ENCODE measurements at places on chromosomes 13 and 19.

DNA sequence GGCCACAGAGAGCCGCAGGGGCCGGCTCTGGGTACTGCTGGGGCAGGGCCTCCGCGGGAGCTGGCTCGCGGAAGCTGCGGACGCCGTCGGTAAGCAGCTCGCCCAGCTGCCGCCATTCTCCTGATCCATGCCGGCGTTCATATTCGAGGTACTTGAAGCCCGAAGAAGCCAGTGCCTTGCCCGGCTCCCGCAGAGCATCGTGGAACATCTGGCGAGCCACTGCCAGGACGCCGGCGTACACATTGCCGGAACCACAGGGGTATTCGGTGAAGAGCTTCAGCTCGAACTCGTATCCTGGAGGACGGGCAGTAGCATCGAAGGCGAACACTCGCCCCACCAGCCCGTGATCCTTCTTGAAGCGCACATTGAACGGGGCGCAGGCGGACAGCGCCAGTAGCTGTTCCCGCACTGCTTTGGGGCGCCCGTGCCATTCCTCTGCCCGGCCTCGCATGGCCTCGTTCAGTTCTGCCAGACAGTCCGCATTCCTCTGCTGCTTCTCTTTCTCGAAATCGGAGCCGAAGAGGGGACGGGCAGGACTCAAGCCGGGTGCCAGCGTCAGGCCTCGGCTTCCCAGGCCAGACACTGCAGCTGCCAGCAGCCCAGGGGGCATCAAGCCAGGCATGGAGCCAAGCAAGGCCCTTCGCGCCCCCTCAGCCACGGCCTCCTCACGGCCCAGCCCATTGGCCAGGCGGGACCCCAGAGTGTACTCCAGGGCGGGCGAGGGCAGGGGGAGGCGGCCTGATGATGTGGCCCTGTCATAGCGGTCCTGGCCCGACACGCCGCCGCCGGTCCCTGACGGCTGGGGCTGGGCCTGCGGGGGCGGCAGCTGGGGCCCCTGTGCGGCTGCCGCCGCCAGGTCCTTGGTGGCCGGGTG, 1.0 kb downstream of the IRF2BP1 start:
- DNase-seq: no peak

DNA sequence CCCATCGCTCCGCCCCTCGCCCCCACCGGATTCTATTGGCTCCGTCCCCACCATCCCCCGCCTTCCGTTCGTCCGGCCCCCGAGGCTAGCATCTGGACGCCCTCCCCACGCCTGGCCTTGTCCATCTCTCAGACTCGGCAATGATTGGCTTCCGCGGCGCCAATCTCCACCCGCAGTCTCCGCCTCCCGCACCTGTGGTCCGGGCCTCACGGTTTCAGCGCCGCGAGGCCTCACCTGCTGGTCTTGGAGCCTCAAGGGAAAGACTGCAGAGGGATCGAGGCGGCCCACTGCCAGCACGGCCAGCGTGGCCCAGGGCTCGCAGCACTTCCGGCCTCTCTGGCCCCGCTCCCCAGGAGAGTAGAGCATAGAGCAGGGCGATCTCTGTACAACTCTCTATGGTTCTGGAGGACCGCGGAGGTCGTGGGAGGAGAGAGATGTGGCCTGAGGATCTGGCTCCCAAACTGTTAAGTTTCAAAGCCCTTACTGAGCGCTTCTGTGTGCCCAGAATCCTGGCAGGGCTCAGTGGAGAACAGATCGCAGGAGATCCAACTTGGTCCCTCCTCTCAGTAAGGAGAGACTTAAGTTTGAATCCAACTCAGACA, at the start of gene ERCC1:
TSS of gene ERCC1 (minus strand) at position 329 of the 602 bp plus-strand sequence. CDS start 543 bp downstream, outside the sequence.
- peak; percentile 94 for DNase-seq

GRCh38 chr13:78758549-78758948, 99.6 kb upstream of the OBI1 start:
- DNase-seq: no peak

DNA sequence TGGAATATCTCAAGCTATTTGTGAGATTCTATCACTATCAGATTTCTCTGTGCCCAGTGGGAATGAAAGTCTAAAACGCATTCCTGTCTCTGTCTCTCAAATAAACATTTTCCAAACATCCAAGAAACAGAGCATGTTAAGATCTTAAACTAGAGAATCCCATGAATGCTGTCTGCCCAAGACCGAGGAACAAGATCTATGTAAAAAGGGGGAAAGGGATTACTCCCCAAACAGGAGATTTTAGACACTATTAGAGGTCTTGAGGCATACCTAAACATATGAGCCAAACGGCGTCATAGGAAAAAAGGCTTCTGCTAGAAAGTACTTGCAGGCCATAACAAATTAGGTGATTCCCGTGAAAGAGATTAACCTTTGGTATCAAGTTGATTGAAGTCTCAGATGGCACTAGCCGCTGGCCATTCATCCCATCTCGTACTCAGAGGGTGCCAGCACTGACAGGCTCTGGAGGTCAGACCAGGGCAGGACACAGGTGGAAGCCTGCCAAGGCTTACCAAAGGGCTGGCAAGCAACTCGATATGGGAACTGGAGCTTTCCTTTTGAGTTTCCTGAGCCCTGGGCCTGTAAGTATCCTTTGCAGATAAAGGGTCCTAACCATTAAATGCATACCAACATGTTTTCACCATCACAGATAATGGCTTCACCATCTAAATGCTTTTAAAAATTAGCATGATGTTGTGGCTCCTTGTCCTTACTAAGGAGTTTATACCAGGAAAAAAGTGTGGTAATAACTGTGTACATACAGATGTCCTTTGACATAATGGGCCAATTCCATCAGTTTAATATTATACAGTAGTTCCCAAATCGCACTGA, 225.2 kb downstream of the FOXO1 start:
- no peak for DNase-seq

DNA sequence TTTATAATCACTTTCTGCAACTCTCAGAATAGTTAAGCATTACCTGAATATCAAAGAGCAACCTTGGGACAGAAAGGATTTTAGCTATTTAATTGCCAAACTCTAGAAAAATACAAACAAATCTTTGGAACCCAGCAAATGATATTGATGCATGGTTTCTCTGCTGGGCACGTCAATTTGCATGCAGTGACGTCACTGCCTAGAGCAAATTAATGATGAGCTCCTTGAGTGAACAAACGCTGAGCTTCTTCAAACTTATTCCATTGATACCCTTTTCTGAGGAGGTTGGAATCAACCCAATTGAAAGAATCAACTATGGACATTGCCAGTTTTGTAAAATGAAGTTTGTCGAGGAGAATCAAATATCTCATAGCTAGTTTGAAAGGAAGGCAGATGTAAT, 259.9 kb upstream of the SOX21 start:
- no peak for DNase-seq

- DNase-seq: no peak
Observed at GRCh38 chr19:48896191-48896720, 2.3 kb downstream of the TULP2 start.

DNA sequence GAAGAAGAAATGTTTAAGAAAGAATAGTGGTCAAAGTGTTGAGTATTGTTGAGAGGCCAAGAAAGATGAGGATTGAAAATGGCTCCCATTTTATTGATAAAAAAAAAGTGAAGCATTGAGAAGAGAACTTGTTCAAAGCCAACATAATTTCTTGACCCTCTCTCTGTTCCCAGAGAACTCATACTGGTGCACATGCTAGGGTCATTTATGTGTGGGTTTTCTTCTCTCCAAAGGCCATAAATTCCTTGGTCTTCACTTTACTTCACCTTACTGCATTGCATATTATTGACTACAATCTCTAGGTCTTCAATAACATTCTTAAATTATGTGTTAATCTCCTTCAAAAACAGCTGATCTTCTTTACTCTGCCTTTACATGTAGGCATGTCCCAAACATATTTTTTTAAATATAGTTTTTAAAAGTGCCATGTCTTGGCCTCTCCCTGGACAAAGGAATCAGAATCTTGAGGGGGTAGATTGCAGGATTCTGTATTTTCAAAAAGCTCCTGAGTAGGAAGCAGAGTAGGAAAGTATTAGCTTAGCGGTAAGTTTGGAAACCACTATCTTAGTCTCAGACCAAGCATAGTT, 1.8 kb upstream of the FNDC3A start:
- DNase-seq: no peak

DNA sequence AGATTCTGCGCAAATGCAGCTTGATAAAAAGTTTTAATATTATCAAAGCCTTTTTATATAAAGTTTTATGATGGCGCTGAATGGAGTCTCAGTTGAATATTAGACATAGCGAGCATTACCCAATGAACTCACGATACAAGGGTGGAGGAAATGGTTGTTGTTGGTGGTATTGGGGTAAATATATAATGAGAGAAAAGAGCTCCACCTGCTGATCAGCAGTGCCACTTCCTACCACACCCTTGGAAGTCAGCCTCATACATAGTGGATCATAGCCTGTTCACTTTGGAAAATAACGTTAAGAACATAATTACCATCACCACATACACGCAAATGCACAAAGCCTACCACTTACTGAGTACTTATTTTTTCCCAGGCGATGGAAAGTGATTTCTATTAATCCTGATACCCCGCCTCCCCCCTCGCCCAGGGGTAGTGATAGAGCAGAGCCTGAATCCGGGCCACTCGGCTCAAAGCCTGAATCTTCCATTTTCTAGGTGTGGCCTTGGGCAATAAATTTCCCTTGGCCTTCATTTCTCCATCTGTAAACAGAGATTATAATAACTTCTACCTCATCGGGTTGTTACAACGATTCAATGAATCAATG, 358.3 kb downstream of the KLF5 start:
- DNase-seq: no peak

DNA sequence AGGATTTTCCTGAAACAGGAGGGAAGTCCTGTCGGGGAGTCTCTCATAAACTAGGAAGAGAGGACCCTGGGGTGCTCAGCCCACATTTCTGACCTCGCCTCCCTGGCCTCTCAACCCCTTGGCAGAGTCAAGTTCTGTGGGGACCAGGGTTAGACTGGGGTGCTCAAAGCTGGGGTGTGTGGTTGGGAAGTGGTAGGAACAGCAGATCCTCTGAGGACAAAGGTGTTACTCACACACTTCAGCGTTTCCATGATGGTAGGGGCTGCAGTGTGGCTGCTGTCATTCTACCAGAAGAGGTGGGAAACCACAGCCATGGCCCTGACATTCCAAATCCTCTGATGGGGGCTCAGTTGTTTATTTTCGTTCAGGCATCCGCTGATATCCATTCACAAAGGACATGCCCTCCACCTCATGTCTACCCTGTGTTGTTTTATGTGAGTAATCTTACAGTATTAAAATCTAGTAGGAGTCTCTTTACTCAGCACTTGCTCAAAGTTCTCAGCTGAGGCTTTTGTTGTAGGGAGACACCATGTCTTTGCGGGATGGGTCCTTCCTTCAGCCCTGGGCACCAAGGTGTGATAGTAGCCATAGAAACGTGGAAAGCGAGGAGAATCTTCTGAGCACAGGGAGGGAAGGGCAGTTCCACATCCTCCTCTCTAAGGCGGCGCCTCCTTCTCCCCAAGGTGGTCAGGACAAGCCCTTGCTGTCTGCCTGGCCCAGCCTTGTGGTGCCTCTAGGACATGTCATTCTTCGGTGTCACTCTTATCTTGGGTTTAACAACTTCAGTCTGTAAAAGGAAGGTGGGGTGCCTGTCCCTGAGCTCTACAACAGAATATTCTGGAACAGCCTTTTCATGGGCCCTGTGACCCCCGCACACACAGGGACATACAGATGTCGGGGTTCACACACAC, 1.5 kb downstream of the KIR2DL3 start:
- no peak for DNase-seq

DNA sequence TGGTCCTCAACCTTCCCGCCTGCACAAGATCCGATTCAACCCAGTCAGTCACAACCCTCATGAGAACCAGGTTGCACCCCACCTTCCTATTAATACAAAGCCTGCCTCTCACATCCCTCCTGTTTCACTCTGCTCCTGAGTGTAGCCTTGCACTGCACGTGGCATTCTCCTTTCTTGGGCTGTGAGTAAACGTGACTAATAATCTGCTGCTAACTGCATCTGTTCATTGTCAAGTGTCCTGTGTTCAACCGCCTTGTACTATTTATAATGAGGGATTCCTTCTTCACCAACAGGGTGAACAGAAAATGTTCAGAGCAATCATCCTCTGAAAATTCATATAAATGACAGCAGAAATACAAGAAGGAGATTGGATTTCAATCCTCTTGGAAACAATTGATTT, 1608.2 kb downstream of the SLITRK5 start:
- no peak for DNase-seq

- no peak for DNase-seq
Observed at GRCh38 chr13:73697166-73697565, 437.0 kb downstream of the KLF12 start.

DNA sequence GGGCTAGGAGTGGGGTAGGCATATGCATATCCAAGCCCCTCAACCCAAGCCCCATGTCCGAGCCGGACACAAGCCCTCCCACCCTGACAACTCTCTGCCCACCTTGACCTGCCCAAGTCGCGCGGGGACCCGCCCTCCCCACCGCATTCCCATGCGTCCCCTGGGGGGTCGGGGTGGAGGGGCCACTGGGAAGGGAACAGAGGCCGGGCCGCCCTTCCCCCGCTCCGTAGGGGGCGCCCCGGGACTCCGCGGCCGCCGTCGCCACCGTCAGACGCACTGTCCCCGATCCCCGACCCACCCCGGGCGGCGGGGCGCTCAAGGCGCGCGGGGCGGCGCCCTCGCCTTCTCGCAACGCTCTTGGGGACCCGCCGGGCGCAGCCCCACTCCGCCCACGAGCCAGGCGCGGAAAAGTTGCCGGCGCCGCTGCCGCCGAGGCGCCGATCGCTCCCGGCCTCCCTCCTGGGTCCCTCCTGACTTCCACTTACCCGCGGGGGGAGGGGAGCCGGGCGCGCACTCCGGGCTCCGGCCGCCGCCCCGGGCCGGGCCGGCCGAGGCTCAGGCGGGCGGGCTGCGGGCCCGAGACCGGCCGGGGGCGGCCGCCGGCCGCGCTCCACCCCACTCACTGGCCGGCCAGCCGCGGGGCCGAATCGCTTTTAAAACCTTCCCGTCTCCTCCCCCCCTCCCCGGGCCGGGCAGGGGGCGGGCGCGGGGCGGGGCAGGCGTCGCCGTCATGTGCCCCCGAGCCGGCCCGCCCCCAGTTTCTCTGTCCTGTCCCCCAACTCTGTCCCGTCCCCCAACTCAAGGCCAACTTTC, 34.4 kb upstream of the NANOS3 start:
- DNase-seq: no peak

DNA sequence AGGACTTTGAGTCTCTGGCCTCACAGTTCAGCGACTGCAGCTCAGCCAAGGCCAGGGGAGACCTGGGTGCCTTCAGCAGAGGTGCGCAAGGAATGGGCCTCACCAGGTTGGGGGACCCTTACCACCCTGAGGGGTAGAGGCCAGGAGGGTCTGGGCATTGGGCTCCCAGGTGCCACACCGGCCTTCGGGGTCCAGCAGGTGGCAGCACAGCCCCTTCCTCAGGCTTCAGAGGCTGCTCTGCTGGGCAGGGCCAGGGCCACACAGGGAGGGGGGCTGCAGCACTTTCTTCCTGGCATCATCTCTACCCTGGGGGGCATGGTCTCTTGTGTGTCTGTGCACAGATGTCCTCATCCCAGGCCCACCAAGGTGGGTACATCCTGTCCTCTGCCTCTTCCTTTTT, 12.9 kb downstream of the PIN1 start:
- DNase-seq: no peak

Measured in keratinocyte (primary cell).